AG09309 (cell line): ENCODE measurements at places on chromosomes 16 and 17.

GRCh38 chr17:69574257-69575197 lies 160.0 kb downstream of the MAP2K6 start:
- DNase-seq = no peak

- DNase-seq = peak; percentile 84
Measured at GRCh38 chr16:75319513-75320411, 68.3 kb upstream of the BCAR1 start.

DNA sequence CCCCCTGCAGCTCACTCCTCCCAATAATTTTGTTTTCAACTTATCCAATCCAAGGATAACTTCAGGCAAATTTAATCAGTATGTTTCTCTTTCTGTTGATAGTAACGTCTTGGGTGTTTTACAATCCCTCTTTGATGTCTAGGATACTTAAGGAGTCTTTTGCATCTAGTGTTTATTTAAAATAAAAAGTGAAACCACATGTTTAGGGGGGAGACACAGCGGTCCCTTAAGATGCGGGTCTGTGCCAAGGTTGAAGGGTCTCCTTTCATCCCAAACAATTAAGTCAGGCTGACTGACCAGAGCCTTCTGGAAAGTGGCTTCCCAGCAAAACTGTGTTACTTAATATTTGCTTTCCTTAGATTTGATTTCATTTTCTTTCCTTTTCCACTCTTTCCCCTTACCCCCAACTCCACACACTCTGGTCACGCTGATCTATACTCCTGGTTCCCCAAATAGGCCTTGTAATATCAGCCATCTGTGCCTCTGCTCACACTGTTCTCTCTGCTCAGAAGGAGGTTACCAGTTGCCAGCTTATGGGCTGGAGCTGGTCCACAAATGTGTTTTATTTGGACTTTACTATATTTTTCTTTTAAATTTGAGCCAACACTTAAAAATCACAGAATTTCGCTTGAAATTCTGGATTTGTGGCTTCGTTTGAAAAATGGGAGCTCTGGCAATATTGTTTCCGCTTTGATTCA lies 11.2 kb downstream of the ANKS4B start:
- no peak for DNase-seq

DNA sequence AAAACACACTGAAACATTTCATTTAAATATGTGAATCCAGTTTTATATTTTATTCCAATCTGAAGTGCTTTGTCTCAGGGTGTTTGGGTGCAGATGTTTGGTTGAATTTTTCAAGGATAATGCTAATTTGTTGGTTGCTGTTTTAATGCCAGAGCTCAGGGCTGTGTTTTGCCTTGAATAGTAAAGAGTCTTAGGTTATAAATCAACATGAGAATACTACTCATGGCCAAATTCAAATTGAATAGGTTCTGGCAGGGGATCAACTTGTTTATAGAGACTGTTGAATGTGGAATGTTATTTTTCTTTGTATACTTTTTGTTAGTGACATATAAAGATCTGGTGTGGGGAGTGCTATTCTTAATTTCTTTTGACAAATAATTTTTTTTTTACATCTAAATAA lies 18.8 kb downstream of the TOM1L1 start:
- no peak for DNase-seq

GRCh38 chr17:2985318-2985717 lies 78.1 kb downstream of the OR1D5 start:
- DNase-seq = no peak

DNA sequence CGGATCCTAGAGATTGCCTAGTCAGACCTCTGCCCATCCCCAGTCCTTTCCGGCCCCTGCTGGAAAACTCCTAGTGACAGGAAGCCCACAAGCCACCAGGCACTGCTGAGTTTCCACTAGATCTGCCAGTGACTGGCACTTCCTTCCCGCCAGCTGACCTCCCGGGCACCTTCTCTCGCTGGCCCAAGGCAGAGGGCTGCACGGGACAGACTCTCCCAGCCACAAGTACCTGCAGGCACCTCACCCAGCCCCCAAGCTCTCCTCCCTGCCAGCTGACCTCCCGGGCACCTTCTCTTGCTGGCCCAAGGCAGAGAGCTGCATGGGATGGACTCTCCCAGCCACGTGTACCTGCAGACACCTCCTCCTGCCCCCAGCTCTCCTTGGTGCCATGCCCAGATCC lies 66.3 kb upstream of the DOC2B start:
- no peak for DNase-seq

- DNase-seq = no peak
Measured at GRCh38 chr16:17395849-17396480, 74.8 kb downstream of the XYLT1 start.

DNA sequence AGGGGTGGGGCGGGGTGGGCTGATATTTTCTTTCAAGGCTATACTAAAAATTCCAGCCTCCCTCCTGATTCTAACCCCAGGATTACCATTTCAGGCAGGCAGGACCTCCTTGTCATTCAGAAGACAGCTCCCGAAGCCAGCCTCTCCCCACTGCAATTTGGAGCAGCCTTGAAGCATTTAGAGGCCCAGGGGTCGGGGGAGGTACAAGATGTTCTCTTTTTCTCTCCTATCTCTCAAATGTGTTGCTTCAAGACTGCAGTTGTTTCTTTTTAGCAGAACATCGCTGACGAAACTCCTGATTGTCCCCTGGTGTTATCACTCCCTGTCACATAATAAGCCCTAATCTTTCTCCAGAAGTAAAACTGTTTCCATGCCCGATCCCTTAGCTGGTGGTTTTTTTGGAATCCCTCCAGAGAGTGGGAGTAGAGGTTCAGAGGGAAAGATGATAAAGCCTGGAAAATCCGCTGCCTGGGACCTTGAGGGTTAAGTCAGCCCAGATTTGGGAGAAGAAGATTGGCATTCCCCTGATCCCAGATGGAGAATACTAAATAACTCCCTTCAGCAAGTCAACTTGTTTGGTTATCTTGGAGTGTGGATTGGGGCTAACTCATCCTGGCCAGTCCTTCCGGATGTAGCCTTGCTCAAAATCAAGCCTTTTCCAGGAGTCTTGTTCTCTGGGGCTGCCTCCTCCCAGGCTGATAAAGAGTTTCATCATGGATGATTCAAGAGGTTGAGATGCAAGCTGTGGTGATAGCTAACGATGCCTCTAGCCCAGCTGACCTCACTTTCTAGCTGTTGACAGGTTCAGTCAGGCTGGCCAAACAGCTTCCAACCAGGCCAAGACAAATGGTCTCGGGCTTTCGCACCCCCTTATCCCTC lies 71.3 kb downstream of the SOX9 start:
- peak; percentile 59 for DNase-seq

DNA sequence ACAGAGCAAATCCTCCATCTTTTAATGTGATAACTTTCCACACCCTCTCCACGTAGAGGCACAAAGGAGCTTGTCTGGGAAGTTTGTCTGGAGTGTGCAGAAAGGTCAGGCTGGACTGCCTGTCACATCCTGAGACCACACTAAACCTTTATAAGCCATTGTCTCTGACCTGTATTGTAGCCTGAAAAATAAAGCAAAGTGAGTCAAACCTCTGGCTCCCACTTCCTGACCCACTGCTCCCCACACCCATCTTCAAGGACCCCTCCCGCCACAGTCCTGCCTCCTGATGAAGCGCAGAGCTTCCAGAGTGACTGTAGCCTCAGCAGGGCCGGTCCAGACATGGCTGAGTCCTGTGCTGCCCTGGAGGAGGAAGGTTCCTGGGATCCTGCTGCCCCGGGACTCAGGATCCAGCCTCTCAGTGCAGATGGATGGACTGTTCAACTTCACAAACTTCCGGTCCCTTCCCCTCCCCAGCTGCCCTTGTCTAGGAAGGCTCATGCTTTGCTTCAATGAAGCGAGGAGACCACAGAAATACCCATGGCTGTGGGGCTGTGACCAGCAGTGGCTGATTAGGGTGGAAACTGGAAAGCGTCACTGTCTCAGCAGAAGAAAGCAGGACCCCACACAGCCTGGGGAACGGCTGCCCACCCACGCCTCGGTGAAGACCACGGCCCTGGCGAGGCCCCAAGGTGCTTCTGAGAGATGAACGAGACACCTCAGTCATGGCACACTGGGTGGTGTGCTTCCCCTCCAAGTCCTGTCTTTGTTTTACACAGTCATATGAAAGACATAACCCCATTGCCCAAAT lies 30.9 kb upstream of the CLEC18B start:
- no peak for DNase-seq

GRCh38 chr16:714558-715476 lies at the start of gene METRN:
Gene METRN (plus strand): TSS chr16:715118. CDS start chr16:715290, 172 bp downstream.
- DNase-seq = no peak

- DNase-seq = no peak
Measured at GRCh38 chr17:1091900-1092299, 87.9 kb downstream of the ABR start.

DNA sequence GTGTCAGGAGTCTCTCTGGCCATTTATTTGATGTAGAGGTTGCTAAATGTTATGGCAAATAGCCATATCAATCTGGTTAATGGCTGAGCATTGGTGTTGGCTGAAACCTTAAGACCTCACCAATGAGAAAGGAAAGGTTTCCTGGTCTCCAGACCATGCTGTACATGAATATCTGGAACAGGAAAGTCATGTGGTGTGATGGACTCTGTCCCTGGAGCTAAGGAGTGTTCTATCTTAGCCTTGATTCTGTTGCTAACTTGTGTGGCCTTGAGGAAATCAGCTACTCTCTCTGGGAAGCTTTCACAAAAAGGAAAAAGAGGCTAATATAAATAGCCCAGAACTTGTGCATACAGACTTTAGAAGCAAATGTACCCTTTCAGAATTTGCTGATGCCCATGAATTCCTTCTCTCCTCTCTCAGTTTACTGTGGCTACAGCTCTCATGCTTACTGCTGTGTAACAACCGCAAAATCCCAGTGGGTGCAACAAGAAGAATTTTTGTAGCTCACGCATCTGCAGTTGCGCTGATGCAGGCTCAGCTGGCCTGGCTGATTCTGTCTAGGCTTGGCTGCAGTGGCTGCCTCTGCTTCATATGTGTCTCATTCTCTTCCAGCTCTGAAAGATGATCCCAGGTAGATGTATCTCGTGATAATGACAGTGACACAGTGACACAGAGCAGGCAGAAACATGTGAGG lies 287.5 kb downstream of the NPIPA8 start:
- no peak for DNase-seq

DNA sequence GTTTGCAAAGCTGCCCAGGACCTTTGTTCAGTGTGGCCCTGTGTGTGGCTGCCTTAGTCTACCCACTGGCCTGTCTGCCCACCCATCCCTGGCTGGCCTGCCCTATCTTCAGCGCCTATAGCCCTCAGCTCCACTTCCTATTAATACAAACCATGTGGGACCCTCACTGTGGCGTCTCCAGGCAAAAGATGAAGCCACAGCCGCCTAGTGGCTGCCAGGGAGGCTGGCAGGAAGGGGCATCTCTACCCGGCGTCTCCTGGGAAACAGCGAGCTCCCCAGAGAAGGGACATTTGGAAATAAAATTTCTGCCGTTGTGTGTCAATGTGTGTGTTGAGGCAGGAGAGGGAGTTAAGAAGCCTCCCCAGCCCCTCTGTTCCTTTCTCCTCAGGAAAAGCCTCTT lies 31.5 kb downstream of the NEUROD2 start:
- DNase-seq = no peak

- peak; percentile 94 for DNase-seq
Measured at GRCh38 chr17:35373534-35373983, at the start of gene SLFN11. Gene SLFN11 (minus strand): TSS chr17:35373621. CDS start chr17:35363807, 9,814 bp downstream.

DNA sequence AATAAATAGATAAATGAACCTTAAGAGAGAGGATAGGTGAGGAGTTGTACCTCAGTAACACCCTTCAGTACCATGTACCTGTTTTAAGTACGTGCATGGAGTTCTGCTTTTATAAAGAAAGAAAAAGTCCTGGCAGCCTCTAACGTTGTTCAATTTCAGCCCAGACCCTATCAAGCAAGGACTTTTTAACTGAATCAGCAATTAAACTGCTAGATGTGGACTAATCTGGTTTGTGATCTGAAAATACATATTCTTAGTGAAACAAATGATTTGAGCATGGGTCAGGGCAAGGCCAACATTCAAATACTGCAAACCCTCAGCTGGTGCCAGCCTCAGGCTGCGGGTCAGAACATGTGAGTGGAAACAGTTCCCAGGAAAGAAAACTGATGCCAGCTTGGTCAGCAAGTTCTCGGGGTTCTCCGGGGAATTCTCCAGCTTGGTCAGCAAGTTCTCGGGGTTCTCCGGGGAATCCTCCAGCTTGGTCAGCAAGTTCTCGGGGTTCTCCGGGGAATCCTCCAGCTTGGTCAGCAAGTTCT lies 84.5 kb downstream of the MRM3 start:
- DNase-seq = no peak

DNA sequence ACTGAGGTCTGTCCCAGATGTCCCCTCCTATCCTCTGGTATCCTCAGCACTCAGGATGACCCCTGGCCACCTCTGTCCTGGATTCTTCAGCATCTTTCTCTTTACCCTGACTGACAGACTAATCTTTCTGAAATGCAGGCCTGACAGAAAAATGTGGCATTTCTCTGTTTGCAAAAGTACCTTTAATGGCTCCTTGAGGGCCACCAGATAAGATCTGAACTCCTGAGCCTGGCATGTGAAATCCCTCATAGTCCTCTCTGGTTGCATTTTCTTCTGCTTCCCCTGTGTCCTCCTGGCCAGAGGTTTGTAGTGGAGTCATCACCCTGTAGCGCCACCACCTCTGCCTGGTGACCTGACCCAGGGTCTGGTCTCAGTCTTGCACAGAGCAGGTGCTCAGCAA lies 2.0 kb upstream of the ELMO3 start:
- DNase-seq = no peak

DNA sequence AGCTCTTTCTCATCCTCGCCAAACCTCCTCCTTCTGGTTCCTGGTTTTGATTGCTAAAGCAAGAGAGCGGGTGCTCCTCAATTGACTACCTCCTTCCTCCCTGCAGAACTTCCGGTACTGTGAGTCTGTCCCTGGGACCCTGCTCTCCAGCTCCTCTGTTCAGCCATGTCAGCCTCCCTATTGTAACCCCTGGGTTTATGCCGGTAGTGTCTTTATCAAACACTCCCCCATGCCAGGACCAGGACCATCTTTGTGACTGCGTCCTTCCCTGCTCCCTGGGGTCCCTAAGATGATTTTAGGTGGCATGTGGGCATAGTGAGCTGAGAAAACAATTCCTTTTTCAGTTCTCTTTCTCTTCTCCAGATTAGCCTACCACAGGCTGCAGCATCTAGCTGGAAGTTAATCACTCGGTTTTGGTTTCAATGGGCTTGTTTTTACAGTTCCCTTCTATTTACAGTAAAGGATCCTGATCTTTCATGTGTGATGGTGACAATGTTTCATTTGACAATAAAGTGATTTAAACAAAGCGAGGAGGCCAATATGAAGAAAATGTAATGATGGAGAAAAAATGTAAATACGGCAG lies 27.7 kb upstream of the IL21R start:
- DNase-seq = no peak

DNA sequence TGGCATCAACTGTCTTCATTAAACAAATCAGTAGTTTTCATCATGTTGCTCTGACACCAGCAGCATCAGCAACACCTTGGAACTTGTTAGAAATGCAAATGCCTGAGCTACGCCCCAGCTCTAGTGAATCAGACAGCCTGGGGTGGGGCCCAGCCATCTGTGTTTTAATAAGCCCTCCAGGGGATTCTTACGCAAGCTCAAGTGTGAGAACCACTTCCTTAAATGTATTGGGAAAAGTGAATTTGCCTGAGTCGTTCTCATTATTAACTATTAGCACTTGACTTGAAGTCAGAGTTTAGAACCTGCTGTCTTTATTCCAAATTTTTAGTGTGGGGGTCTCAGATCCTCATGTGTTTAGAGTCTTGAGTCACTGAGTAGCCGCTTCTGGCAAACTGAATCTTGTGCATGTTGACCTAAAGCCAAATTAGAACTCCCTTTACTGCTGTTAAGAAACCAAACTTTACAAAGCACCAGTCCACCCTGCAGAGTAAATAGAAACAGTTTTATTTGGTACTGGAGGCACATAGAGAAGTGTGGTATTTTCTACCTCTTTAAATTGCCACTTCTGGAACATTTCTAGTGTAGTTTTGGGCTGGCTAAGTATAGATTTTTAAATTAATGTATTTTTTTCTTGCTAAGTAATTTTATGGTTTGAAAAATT lies 137.4 kb upstream of the COX10 start:
- DNase-seq = no peak
